NCI-H1105 (cell line): ENCODE measurements at places on chromosomes 6 and 20.

- DNase-seq = no peak
Observed at GRCh38 chr6:113805173-113805790, 51.9 kb upstream of the MARCKS start.

DNA sequence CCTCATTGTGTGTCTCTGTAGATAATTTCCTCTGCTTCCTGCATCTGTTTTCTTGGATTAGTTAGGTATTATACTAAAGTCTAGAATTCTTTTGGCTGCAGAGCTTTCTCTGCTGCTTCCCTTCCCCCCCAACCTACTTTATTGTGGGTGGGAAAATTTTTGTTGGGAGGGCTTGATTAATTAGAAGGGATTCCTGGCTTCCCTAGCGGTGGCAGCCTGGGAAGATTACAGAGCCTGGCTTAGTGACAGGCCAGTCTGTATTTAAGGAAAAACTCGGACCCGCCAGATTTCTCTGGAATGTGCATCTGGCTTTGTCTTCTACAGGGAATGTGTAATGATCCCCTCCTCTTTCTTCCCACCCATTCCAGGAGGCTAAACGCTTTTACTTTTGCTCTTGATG is 31.2 kb downstream of the SLX4IP start:
- no peak for DNase-seq

DNA sequence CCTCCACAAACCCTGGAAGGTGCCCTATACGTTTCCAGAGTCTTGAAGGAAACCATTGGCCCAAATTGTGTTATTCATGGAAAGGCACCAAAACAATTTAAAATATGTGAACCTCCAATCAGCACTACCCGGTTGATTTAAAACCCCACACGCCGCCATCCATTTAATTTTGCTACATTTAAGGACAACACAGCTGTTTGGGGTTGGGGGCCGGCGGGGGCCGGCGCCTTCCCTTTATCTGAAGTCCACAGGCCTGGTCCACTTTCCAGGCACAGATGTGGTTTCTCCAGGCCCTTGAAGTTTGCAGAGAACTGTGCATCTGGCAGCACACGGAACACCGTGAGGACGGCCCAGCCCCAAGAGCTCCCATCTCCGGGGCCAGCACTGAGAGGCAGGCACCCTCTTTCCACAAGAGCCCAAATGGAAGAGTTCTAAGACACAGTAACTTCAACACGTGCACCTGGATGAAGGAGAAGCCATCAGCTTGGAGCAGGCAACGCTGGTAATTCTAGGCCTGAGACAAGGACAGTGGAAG is 16.8 kb upstream of the FRMD1 start:
- DNase-seq = no peak

DNA sequence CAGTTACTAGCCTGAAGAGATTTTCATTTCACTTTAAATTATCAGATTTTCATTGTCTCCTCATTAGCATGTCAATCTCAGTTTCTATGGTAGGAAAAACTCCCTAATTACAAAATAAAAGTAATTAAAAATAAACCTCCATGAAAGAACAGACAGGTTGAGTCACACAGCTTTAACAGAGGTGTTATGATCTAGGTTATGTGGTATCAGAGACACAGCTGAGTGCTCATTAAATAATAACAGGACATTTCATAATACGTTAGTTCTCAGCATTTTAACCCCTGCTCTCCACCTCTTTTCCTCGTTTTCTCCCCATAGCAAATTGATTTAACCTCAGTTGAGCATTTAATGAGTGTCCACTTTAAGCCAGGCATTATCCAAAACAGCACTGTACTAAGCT is 21.9 kb downstream of the TPBG start:
- DNase-seq = no peak
